SK-MEL-5 (cell line): ENCODE measurements at places on chromosomes 5 and 9.

DNA sequence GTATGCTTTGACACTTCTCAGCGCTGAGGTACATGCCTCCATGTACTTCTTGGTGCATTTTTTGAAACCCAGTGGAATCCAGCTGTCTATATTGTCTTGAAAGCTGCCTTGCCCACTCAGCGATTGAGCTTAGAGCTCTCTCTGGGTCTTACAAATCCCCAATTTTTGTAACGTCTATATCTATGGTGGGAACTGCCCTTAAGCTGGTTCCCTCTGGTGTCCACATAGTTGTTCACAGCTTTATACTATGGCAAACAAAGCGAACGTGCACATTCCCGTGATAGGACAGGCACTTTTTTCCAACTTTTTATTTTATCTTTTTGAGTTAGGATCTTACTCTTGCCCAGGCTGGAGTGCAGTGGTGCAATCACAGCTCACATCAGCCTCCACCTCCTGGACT, 20.9 kb downstream of the CDHR2 start:
- peak; percentile 25 for DNase-seq

GRCh38 chr9:110622368-110622767, 42.8 kb upstream of the SVEP1 start:
- DNase-seq = no peak

- no peak for DNase-seq
These were observed 17.6 kb upstream of the UNC5A start for GRCh38 chr5:176792655-176793342.

- DNase-seq = no peak
These were observed 168.3 kb downstream of the LPAR1 start for GRCh38 chr9:110869931-110870330.

DNA sequence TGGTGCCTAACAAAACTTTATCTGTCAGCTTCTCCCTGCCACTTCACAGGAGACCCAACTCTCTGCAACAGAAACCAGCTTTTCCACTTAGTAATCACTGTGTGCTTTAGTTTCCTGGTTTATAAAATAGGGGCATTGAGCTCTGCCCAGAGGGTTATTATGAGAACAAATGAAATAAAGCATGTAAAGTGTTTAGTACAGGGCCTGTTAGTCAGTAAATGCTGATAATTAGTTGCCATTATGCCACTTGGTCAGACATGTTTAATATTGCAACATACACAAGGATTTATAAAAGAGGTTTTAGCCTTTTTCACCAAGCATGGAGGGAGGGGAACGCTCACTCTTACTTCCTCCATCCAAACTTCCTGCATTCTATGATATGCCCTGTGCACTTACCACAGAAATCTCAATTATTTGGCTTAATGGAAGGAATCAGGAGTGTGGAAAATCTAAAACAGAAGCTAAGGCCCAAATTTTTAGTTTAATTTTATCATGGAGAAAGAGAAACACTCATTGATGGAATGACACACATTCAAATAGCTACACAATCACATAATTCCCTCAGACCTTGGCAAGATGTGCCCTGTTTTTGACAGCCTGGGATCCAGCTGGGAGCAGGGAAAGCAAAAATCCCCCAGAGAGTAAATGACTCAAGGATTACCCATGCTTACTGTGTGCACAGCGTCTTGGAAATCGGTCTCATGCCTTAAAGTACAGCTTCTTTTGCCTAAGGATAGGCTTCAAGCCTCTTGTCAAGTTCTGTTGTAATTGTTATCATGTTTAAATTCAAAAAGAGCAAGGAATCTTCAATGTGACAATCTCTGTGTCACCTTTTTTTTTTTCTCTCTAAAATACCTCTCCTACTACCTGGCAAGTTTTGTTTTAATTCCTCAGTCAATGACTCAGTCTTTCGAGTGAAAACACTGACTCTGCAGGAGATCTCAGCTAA, 34.0 kb downstream of the ZNF474 start:
- DNase-seq = no peak
